Tongue (tissue), 3 donors: ENCODE measurements at places on chromosomes 2 and 18.

DNA sequence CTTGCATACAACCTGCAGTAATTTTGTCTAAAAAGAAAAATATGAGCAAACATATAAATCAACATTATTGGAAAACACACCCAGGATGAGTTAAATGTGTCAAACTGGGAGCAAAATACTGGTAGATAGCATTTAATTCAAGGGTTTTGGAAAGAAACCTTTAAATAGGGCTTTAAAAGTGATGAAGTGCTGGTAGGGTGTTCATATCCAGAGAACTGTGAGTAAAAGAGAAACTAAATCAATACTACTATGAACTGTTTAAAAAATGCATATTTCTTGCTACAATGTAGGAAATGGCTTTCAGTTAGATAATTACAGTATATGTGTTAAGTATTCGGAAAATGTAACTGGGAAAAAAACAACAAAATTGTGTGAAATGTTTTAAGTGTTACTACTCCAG, 117.8 kb downstream of the ATAD2B start:
- no peak for DNase-seq

DNA sequence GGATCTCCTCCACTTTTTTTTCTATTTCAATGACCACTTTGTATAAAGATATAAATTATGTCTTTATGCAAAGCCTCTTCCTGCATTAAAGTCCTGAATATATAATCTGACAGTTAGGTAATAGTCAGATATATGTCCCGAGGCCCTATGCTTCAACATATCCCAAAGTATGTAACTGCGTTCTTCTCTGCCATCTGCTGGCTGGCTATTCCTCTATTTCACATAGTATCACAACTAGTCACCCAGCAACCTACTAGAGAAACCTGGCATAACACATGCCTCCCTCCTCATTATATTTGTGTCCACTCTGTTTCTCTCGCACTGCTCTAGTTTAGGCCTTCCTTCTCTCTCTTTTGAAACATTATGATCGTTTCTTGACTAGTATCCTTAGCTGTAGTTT, 640.8 kb downstream of the DPP10 start:
- DNase-seq, result peak; percentile 7

DNA sequence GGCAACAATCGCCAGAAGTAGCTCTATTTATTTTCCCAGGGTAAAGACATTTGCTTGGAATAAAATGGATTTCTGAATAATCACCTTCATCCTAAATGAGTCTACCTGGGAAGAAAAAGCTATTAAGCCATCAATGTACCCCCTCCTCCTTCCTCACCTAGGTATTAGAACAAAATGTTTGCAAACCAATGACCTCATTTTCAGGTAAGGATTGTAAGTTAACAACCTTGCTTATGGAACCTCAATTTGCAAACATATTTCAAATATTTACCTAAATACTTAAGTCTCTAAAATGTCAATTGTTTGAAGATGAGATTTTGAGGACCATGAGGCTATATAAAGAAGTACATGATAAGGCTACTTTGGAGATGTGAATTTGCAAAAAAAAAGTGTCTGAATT, 43.9 kb downstream of the CAVIN2 start:
- DNase-seq, result no peak

GRCh38 chr2:204239411-204240165, 303.0 kb downstream of the ICOS start:
- no peak for DNase-seq

DNA sequence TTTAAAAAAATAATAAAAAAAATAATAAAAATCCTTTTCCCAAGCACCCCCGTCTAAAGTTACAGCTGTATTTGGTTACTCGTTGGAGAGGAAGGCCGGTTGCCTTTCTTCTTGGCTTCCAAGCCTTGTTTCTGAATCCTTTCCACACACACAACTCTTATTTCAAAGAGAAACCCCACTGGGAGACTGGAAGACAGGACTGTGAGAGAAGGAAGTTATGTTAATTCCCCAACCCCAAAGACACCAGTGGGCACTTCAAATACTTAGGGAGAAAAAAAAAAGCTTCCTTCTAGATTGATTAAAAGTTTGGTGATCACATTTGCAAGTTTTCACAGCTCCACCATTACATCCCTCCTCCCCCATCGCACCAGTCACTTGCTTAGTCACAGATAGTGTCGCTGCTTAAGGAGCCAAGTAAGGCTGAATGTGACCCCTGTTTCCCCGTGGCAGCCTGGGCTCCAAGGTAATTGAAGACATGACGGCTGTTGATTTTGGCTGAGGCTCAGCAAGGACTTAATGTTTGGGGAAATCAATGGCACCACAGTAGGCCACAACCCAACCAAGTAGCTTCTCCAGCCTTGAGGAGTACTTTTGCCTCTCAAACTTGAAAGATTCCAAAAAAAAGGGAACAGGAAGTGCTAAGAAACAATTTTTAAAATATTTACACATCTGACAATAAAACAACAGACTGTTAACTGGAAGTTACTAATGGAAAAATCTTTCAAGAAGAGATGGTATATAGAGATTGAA, 40.8 kb upstream of the FRZB start:
- DNase-seq, result peak; percentile 22

DNA sequence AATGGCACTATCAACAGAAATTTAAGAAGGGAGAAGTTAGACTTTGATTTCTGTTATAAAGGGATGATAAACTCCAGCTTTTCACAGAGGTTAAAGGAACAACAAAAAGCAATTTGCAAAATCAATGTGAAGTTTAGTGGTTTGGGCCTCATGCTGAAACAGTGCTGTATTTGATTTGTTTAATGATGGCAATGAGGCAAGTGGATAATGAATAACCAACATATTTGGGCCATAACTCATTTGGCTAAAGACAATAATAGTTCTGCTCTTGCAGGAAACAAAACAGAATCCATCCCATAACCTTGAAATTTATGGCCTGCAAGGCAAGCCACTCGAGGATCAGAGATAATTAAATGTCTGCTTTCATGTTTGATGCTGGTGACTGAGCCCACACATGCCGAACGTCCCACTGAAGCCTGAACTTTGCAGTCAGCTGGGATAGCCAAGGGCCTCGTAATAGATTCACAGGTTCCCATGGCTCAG, 56.5 kb downstream of the TPGS2 start:
- DNase-seq, result no peak

DNA sequence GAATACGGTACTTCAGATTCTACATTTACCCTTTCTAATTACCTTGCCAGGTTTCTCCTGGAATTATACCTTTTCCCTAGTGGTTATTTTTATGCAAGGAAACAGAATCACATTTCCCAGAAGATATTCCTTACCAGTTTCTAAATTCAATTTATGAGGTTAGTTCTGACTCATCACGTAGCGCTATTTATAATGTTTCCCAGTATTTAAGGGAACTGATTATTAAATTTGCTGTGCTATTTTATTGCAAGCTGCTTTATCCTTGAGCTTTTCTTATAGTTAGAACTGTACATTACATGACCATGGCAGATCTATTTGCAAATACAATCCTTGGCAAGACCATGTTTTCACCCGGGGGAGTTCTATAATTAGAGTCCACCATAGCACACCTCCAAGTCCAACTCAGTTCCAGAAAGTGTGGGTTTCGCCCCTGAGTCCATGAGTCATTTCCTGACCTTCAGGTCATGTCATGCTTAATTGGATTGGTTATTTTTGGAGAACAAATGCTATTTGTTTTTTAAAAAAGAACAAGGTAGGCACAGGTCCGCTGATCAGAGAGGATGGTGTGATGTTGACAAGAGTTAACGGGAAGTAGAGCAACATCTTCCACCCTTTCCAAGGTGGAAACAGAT, 126.6 kb downstream of the ZNF532 start:
- no peak for DNase-seq

DNA sequence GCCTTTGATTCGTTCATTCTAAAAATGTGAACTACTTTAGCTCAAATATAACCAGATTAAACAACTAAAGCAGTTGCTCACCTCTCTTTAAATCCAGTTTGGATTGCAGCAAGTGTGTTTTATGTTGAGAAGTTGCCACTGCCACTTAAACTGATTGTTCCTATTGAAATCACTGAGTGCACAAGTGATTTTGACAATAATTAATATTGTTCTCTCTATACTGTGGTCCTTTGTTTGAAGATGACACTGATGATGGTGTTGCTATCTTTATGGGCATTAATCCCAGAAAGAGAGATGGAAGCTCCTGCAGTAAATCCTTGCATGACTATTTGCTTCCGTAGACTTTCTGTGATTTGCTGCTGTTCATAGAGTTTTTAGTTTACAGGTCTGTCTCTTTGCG, 251.4 kb upstream of the ZEB2 start:
- DNase-seq, result no peak

GRCh38 chr2:99905025-99905424, 237.4 kb downstream of the AFF3 start:
- no peak for DNase-seq

DNA sequence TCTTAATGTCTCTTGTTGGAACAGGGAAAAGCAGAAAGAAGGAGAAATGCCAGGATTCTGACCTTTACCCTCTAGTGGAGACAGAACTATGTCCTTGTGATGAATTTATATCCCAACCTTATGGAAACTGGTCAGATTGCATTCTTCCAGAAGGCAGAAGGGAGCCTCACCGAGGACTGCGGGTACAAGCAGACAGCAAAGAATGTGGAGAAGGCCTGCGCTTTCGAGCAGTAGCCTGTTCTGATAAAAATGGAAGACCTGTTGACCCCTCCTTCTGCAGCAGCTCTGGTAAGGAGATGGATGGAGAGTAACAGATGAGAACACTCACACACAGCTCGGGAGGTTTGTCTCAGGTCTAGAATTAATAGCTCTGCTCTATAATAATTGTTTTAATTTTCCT, 552.7 kb upstream of the HNMT start:
- DNase-seq, result no peak

DNA sequence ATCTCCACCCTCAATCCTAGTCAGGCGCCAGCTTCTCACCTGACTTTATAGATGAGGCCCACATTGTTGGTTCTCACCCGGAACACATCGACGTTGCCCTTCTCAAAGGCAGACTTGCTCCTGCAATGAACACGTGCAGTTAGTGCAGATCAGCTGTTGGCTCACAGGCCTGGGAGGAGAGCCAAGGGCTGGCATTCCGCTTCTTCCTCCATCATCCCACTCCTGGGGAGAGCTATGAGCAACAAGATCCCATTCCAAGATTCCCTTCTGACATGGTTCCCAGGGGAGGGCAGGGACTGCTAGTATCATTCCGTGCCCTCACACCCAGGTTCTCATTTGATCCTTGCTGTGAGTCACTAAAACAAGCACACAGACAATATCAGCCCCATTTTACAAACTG, 15.1 kb downstream of the LOXHD1 start:
- peak; percentile 51 for DNase-seq

DNA sequence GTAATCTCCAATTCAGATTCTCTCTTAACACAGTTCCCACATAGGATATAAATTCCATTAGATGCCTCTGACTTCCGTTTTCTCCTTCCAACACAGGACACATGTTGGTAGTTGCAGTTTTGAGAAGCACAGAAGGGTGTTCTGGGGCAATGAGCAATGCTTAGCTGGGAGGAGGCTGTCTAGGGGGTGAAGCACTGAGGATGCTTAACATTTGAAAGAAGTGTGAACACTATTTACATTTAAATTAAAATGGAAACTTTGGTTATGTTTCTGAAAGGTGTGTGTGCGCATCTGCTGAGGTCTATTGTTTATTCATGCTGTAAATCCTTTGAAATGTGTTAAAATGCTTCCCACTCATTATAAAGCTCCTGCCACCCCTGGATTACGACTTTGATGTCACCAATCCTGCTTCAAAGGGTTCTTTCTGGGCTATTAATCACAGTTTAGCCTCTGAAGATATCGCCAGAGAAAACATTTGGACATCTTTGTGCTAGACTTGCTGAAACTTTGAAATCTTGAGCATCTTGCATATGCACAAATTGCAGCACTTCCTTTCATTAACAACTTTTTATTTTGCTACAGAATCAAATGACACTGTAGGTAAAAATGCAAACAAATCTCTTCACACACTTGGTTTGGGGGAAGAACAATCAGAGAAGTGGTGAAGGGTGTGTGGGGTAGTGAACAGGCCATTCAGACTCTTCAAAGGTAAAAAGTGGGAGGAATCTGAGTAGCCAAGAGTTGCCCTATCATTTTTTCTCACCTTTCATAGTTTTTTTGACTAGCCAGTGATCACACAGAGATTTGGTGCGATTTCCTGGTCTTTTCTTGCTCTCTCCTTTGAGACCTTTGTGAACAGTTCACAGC, 258.4 kb downstream of the MYO3B start:
- no peak for DNase-seq

DNA sequence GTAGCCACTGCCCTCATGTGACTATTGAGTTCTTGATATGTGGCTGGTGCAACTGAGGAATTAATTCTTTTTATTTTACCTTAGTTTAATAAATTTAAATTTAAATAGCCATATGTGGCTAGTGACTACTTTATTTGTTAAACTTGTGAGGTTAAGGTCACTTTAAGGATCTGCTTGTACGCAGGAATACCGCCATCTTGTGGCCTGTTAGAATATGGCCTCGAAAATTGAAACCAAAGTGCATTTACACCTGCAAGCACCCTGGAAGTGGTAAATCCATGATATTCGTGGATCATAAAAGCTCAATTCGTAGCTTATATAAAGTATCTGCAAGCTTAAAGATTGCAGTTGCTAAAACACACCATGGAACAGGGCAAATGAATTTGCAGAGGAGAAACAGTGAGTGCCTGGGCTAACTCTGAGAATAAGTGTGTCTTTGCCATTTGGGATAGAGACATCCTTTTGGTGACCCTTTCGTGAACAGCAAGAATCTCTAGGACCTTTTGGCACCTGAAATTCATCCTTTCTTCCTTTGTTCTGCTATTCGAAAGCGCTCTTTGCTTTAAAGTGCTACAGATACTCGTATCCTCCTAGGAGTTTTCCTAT, 59.9 kb upstream of the REG3A start:
- peak; percentile 57 for DNase-seq

GRCh38 chr2:76194031-76194775, 483.5 kb upstream of the GCFC2 start:
- no peak for DNase-seq

- DNase-seq, result no peak
Measured at GRCh38 chr2:30766666-30767065, 40.6 kb downstream of the CAPN13 start.

GRCh38 chr18:27954226-27954625, 222.7 kb downstream of the CDH2 start:
- DNase-seq, result peak; percentile 6

DNA sequence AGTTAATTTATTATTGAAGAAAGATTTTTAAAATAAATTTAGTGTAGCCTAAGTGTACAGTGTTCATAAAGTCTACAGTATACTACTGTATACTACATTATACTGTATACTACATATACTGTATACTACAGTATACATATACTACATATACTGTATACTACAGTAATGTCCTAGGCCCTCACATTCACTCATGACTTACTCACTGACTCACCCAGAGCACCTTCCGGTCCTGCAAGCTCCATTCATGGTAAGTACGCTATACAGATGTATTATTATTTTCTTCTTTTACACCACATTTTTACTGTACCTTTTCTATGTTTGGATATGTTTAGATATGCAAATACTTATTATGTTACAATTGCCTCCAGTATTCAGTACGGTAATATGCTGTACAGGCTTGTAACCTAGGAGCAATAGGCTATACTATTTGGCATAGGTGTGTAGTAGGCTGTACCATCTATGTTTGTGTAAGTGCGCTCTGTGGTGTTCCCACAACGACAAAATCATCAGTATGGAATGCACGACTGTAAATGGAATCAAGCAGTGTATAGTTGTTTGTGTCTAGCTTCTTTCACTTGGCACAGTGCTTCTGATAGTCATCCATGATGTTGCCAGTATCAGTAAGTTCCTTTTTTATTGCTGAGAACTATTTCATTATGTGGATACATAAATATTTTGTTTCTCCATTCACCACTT, 245.7 kb downstream of the MTX2 start:
- DNase-seq, result no peak
